ENCODE measurements at places on chromosomes 12 and 14. TPM values are rescaled to one million over a fixed set of nuclear protein-coding genes. Genes with fewer than 3 reads are reported as not detected.

Gene PIWIL1
- not detected for total RNA-seq

Gene OR11H6
- not detected for total RNA-seq

Gene SLC39A2
- total RNA-seq: not detected

Gene DLGAP5
- 313 TPM for total RNA-seq

Gene SLC35E3
- 1.5 TPM for total RNA-seq

Gene HOXC10
- not detected for total RNA-seq

Gene AKAP3
- total RNA-seq: 2.4 TPM

Gene SEL1L
- 28.0 TPM for total RNA-seq

Gene POTEG
- total RNA-seq: not detected

Data from neural progenitor cell (in vitro differentiated cells).